T-helper 22 cell (primary cell): ENCODE measurements at places on chromosomes 2 and 18.

- DNase-seq, result no peak
These were observed 92.2 kb upstream of the ITGB6 start for GRCh38 chr2:160292225-160292624.

- no peak for DNase-seq
These were observed 59.8 kb downstream of the MCFD2 start for GRCh38 chr2:46855805-46856204.

- DNase-seq, result no peak
These were observed 38.7 kb downstream of the PLEKHB2 start for GRCh38 chr2:131143803-131144202.

GRCh38 chr2:64328415-64328722 lies 125.6 kb upstream of the LGALSL start:
- no peak for DNase-seq
